ENCODE measurements at places on chromosomes 2 and 18.

DNA sequence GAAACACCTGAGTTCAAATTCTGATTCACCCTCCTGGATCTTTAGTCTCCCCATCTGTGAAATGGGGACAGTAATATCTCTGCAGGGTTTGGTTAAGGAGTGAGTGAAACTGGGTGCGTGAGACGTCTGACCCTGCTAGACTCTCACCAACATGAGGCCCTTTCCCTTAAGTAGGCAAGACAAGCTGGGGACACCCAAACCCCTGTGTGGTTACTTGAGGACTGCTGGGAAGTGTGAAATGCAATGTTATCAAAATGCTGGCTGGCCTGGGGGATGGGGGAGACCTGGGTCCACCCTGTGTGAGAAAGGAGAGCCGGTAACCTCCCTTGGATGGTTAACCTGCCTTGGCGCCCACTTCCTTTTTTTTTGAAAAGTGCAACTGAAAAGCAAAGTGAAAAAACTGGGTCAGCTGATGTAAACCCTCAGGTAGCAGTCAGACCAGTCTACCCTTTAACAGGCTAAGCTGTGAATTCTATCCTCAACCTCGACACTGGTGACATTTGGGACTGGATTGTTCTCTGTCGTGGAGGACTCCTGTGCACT is 82.3 kb downstream of the INPP5D start:
- no peak for DNase-seq

GRCh38 chr2:60555783-60556139 is 2.3 kb upstream of the BCL11A start:
- DNase-seq, result no peak

- no peak for DNase-seq
Measured at GRCh38 chr2:186031229-186031628, 292.6 kb downstream of the FSIP2 start.

DNA sequence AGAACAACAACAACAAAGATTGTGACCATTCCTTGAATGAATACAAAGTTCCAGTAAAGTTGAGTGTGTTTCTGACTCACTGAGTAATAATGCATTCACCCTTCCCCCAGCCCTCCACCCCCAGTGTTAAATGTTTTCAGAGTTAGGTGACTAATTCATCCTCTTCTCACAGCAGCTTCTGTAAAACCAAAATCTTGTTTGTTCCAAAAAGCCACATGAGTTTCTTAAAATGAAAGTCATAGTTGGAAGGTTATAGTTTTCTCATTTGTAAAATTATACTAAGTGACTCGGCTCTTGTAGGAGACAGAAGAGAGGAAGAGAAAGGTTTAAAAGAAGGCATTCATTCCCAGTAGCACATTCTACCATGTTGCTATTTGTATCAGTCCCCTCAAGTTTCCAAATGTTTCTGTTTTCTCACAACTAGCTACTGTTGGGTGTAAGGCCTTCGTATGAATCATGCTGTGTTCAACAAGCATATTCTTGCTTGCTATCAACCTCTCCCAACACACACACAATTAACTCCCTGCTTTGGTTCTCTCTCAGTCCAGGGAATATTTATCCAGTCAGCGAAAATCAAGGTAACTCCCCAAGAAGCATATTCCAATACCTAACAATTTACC is 75.3 kb downstream of the MBD2 start:
- DNase-seq, result peak; percentile 58

DNA sequence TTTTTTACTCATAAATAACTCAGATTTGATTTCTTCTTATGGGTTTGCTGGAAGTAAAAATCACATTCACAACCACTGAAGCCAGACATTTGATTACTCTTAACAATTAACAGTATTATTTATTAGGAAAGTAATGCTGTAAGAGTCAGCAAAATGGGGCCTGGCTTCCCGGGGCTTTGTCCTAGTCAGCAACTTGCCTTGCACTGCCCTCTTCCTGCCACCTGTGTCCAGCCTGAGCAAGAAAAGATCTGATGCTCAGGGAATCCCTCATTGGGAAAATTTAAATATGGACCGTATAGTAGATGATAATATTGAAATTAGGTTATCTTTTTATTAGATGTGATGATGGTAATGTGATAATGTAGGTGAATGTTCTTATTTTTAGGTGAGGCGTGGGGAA is 30.8 kb upstream of the ACYP2 start:
- DNase-seq, result no peak

DNA sequence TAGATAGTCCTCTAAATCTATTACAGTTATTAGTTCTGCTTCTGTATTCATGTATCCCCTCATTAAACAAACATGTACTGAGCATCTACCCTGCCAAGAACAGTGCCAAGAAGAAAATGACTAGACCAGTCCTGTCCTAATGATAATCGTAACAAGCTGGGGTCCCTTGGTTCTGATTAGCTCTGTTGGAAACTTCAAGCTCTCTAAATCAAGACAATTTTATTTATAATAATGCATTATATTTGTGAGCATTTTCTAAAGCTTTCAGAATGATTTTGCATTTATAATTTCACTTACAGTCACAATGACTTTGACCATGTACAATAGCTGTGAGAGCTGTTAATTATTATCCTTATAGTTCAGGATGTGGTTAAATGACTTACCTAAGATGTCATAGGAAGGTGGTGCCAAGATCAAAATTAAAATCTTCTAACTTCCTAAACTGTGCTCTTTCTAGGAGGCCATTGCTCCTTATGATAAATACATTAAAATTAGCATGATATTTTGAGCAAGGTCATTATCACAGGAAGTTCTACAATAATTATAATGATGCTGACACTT is 336.5 kb upstream of the SLC39A10 start:
- no peak for DNase-seq
